ENCODE measurements at places on chromosomes 16 and 17. TPM values are rescaled to one million over a fixed set of nuclear protein-coding genes. Genes with fewer than 3 reads are reported as not detected.

Gene CDRT4
- 7.6 TPM for total RNA-seq

- no peak for DNase-seq
- H3K4me1 ChIP-seq = peaks cover 25% of the 10 kb centered on the region
- H3K4me3 ChIP-seq = no peak overlapping the region
- no peaks in the 10 kb centered on the region for H3K27me3 ChIP-seq
- no peak overlapping the region for H3K27ac ChIP-seq
- H3K36me3 ChIP-seq = no peaks in the 10 kb centered on the region
These were observed 105.7 kb upstream of the RCVRN start for GRCh38 chr17:10010752-10011151.

- DNase-seq = no peak
- H3K4me3 ChIP-seq = no peak overlapping the region
- no peaks in the 10 kb centered on the region for H3K4me1 ChIP-seq
These were observed 12.8 kb upstream of the TNS4 start for GRCh38 chr17:40514013-40514875.

DNA sequence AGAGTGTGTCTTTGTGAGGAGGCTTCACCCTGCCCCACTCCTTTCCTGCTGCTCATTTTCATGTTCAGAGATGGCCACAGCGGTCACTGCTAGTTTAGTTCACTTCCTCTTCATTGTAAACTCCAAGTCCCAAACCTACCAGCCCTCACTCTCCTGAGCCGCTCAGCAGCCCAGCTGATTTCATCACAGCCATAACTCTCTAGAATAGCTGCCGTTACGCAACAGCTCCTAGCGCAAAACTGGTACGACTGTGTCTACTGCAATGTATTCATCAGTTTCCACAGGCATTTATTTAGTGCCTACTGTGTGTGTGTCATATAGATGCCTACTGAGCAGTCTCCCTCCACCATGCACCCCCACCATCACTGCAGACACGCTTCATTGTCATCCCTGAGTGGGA is 233.5 kb upstream of the RPL38 start:
- H3K27me3 ChIP-seq = peaks cover 64% of the 10 kb centered on the region
- no peak overlapping the region for H3K27ac ChIP-seq
- H3K4me3 ChIP-seq = no peak overlapping the region
- H3K4me1 ChIP-seq = no peaks in the 10 kb centered on the region
- no peak for DNase-seq
- no peaks in the 10 kb centered on the region for H3K36me3 ChIP-seq

DNA sequence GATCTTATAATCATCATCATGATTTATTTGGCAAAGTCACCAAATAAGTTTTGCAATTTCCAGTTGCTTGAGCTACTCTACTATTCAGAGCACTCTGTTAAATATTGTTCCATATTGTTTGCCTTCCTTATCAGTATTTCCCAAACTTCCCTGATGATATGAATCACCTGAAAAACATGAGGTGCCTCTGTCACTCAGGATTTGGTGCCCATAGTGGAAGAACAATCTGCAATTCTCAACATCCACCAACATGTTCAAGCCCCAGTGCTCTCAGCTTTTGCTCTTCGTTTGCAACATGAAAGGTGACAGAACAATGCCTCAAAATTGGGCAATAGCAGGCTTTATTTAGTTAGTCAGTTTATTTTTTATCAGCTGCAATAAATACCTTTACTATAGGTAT is 28.6 kb upstream of the WSB1 start:
- H3K27ac ChIP-seq = no peak overlapping the region
- no peak overlapping the region for H3K4me3 ChIP-seq
- H3K4me1 ChIP-seq = no peaks in the 10 kb centered on the region

Gene MYH8
- total RNA-seq = not detected

Gene KCNH6
- total RNA-seq = not detected

- DNase-seq = no peak
- no peaks in the 10 kb centered on the region for H3K27me3 ChIP-seq
- no peaks in the 10 kb centered on the region for H3K36me3 ChIP-seq
- H3K4me3 ChIP-seq = no peak overlapping the region
These were observed 72.9 kb upstream of the ZNF469 start for GRCh38 chr16:88309908-88310265.

DNA sequence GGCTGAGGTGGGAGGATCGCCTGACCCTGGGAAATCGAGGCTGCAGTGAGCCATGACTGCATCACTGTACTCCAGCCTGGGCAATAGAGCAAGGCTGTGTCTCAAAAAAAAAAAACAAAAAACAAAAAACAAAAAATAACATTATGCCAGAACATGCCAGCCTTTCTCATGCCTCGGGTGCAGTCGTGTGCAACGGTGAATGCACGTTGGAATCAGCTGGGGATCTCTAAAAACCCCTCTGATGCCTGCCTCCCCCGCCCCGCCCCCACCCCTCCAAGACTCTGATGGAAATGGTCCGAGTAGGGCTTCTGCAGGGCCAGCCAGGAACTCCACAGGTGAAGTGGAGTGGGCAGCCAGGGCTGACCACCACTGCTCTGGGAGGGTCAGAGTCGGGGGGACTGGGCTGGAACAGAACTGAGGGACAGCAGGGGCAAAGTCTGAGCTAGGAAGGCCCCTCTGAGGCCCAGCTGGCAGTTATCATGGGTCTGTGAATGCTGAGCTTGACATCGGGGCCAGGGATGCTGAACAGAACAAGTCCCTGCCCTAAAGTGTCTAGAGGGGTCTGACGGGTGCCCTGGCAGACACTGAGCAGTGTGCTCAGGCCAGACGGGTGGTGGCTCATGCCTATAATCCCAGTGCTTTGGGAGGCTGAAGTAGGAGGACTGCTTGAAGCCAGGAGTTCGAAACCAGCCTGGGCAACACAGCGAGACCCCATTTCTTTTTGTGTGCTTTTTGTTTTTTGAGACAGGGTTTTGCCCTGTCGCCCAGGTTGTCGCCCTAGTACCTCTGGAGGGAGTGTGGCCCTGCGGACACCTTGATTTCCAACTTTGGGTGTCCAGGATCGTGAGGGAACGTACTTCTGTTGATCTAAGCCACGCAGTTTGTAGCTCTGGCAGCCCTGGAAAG is 193.4 kb upstream of the GSE1 start:
- DNase-seq = no peak
- H3K27me3 ChIP-seq = peaks cover 3% of the 10 kb centered on the region
- H3K4me3 ChIP-seq = no peak overlapping the region
- H3K4me1 ChIP-seq = peaks cover 44% of the 10 kb centered on the region
- no peak overlapping the region for H3K27ac ChIP-seq

DNA sequence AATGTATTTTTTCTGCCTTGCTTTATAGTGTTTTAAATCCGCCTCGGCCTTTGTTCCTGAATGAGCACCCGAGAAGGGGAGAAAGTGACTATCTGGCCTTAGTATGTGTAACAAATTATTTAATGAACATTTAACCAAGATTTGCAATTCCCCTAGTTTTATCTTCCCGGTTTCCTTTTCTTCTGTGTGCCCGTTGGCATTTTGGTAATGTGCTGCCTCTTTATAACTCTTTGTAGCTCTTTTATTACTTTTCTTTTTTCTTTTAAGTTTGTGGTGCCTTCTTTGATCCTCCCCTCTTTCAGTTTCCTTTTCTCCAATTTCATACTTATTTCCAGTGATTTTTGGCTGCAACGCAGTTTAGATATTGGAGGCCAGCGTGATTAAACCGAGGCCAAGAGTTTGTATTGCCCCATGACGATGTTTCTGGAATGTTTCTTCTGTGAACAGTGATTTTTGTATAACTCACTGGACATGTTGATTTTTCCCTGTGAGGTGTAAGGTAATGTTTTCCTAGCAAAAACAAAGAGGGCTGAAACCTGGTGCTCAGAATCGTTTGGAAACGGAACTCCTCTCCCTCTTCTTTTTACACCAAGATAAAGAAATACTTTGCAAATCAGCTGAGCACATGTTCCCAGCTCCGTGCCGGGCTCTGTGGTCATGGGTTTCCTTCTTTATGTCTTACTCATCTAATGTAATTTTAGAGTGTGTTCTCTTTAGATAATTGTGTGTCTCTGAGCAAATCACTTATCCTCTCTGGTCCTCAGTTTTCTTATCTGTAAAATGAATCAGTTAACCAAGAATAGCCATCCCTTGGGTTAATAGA is 344.3 kb downstream of the WWOX start:
- H3K27me3 ChIP-seq = no peaks in the 10 kb centered on the region
- H3K27ac ChIP-seq = no peak overlapping the region
- no peak overlapping the region for H3K4me3 ChIP-seq

Gene NPLOC4
- total RNA-seq = 58.6 TPM

- H3K27me3 ChIP-seq = no peaks in the 10 kb centered on the region
- H3K27ac ChIP-seq = no peak overlapping the region
- H3K36me3 ChIP-seq = no peaks in the 10 kb centered on the region
- DNase-seq = no peak
- peaks cover 36% of the 10 kb centered on the region for H3K4me1 ChIP-seq
- H3K4me3 ChIP-seq = no peak overlapping the region
These were observed 50.6 kb downstream of the SPECC1 start for GRCh38 chr17:20059728-20060188.

- no peaks in the 10 kb centered on the region for H3K27me3 ChIP-seq
- no peak overlapping the region for H3K4me3 ChIP-seq
- no peaks in the 10 kb centered on the region for H3K36me3 ChIP-seq
- no peak overlapping the region for H3K27ac ChIP-seq
- peaks cover 21% of the 10 kb centered on the region for H3K4me1 ChIP-seq
- no peak for DNase-seq
These were observed 103.8 kb downstream of the AMFR start for GRCh38 chr16:56321571-56321970.

DNA sequence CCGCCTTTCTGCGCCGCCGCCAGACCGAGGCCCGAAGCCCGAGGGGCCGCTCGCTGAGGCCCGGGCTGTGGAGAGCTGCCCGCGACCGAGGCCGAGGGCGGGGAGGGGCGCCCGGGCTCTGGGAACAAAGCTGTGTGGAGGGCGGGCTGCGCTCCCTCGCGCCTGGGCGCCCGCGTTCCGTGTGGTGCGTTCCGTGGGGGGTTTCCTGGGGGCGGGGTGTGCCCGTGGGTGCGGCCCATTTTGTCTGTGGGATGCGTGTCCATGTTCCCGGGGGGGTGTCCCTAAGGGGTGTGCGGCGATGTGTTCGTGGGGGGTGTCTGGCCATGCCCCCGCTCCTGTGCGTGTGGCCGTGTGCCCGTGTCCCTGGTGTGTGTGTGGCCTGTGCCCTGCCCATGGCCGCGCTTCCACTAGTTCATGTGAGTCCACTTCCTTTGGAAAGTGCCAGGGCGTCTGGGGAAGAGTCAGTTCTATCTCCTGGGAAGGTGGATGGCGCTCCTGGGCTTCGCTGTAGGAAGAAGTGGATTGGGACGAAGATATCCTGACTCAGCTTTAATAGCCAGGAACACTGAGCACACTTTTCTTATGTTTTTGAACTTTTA is 520 bp downstream of the JPT2 start:
- peaks cover 38% of the 10 kb centered on the region for H3K36me3 ChIP-seq
- no peaks in the 10 kb centered on the region for H3K27me3 ChIP-seq
- peak overlapping the region; percentile 94 for H3K4me3 ChIP-seq

GRCh38 chr17:1107777-1108477 is 71.9 kb downstream of the ABR start:
- H3K27me3 ChIP-seq = no peaks in the 10 kb centered on the region
- H3K27ac ChIP-seq = peak overlapping the region; percentile 96
- H3K36me3 ChIP-seq = peaks cover 12% of the 10 kb centered on the region
- peak overlapping the region; percentile 67 for H3K4me3 ChIP-seq

- no peaks in the 10 kb centered on the region for H3K36me3 ChIP-seq
- H3K27ac ChIP-seq = no peak overlapping the region
- no peaks in the 10 kb centered on the region for H3K27me3 ChIP-seq
- no peak overlapping the region for H3K4me3 ChIP-seq
These were observed 30.6 kb downstream of the XYLT1 start for GRCh38 chr16:17440131-17440530.

DNA sequence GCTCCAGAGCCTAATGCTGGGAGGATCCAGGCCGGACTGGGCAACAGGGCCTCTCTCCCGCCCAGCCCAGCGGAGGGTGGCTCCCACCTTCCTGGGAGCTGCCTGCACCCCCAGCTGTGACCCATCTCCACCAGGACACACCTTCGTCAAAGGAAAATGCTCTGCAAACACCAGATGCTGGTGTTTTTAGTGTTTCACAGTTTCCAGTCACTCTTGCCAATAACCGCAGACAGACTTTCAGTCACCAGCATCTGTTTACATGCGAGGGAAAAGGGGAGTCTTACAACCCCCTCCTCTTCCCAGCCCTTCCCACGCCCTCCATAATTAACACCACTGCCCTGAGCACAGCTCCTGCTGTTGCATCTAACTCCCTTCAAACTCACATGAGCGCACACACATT is 25.3 kb downstream of the KLHDC4 start:
- no peak overlapping the region for H3K4me3 ChIP-seq
- peaks cover 90% of the 10 kb centered on the region for H3K36me3 ChIP-seq
- no peak overlapping the region for H3K27ac ChIP-seq
- no peak for DNase-seq
- H3K27me3 ChIP-seq = no peaks in the 10 kb centered on the region

DNA sequence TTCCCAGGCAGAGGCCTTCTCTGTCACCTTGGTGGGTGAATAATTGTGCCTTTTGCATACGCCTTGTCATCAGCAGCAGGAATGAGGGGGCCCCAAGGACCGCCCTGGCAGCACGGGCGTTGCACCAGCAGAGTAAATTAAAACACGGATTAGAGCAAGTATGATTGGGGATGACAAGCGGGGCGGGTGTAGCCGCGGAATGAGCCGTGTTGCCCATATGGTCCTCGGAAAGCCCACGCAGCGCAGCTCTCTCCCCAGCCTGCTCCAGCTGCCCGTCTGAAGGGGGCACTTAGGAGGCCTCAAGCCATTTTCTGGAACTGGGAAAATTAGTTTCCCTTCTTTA is 299.4 kb upstream of the IRX3 start:
- H3K27ac ChIP-seq = no peak overlapping the region
- H3K4me1 ChIP-seq = no peaks in the 10 kb centered on the region
- no peak overlapping the region for H3K4me3 ChIP-seq
- no peaks in the 10 kb centered on the region for H3K36me3 ChIP-seq
- no peak for DNase-seq

DNA sequence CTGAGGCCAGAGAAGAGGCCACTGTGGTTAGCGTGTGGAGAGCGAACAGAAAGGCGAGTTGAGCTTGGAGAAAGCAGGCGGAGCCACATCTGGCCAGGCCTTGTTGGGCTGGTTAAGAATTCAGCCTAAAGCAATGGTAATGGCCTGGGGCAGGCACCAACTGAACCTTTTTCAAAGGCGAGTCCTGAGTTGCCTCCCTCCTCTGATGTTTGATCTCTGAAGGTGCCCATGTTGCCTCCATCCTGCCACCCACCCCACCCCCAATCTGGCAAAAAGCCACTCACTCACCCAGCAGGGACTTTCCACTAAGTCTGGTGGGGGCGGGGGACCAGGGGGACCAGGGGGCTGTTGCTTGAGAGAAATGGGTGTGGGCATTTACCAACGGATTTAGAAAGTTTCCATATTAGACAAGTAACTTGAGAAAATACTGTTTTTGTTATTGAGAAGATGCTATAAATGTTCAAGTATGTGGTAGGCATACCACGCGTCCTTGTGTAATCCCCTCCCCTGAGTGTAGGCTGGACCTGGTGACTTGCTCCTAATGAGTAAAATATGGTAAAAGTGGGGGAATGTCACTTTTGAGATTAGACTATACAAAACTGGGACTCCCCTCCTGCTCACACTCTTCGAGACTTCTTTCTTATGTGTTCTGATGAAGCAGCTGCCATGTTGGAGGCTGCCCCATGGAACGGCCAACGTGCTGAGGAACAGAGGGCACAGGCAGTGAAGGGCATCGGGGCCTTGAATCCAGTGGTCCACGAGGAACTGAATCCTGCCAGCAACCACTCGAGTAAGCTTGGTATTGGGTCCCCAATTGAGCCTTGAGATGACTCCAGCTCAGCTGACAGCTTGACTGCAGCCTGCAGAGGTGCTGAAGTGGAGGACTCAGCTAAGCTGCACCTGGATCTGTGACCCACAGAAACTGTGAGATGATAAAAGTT is 29.9 kb upstream of the TNS4 start:
- peak overlapping the region; percentile 87 for H3K27ac ChIP-seq
- peaks cover 99% of the 10 kb centered on the region for H3K4me1 ChIP-seq
- no peaks in the 10 kb centered on the region for H3K36me3 ChIP-seq
- no peaks in the 10 kb centered on the region for H3K27me3 ChIP-seq
